ENCODE measurements at places on chromosomes 12 and 14.

- DNase-seq = no peak
These were observed 14.0 kb downstream of the CEP290 start for GRCh38 chr12:88127855-88128254.

GRCh38 chr12:76026643-76027063, 4.9 kb downstream of the PHLDA1 start:
- no peak for DNase-seq

- DNase-seq = no peak
These were observed 7.5 kb upstream of the CHD4 start for GRCh38 chr12:6614513-6615172.

DNA sequence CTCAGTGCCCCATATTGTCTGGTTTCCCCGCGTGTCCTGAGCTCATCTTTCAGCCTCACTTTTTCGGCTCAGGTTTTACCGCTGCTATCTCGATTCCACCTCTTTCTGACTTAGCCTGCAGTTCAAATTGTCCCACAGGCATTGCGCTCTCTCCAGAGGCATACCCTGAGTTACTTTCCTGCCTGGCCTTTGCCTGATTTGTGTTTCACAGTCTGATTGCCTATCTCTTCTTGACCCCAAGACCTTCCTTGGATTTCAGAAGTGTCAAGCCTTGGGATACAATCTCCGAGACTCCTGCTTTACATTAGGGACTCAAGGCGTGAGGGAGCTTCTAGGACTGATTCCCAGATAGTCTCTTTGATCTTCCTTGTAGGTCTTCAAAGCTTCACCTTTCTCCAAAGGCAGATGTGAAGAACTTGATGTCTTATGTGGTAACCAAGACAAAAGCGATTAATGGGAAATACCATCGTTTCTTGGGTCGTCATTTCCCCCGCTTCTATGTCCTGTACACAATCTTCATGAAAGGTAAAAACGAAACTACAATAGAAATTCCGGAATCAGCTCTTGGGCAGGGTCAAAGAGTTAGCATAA, 629 bp downstream of the LETMD1 start:
- no peak for DNase-seq

GRCh38 chr12:6068227-6068626, 56.2 kb downstream of the VWF start:
- DNase-seq = no peak

Data from GM06990 (cell line).